Forelimb muscle (tissue), 1 donor: ENCODE measurements at places on chromosomes 7 and 10.

DNA sequence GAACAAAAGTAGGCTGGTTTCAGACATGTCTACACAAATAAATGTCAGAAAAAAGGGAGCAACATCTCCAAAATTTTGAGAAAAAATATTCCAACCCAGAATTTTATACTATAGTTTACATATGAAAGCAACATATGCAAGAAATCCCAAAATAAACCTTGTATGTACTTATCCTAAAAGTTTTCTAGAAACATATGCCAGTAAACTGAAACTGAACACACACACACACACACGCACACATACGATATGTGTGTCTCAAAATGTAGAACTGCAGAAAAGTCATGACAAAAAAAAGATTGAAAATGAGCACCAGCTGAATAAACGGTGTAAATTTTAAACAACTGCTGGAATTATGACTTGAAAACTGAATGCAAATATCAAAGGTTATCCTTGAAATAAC is 81.0 kb downstream of the VPS41 start:
- no peak for DNase-seq

- no peak for DNase-seq
These were observed 664.0 kb downstream of the XPNPEP1 start for GRCh38 chr10:109259293-109259692.

- no peak for DNase-seq
These were observed 18.6 kb downstream of the NPFFR1 start for GRCh38 chr10:70265032-70265689.

DNA sequence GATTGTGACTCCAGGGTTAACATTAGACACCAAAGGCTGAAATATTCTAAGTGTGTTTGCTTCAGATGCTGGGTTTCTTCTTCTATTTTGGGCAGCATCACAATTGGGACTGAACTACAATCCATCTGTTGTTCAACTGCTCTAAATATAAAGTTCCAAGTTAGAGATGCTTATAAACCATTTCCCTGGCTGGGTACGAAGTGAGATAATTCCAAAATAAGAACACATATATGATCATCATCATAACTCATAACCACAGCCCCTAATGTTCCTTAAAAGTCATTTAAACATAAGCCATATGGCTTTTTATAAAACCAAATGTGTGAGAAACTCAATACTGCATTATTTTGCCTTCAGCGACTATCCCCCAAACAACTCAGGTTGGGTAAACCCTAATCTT is 28.8 kb downstream of the DNA2 start:
- no peak for DNase-seq

GRCh38 chr10:125691160-125691981 is 8.4 kb upstream of the TEX36 start:
- no peak for DNase-seq

GRCh38 chr7:24052572-24053260 is 231.3 kb upstream of the NPY start:
- no peak for DNase-seq

DNA sequence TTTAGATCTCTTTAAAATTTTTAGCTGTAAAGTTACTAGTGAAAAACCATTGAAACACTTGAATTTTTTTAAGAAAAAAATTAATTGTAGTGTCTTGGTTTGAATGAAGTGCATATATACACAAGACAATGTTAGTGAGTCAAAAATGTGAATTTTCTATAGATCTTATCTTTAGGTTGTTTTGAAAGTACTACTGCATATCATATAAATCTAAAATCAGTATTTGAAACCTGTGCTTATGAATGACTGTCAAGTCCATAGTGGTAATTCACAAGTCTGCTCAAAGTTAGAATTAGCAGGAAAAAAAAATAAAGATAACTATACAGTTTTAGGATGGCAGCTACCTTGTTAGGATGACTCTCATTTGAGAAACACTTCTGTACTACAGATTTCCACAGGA is 25.0 kb downstream of the TES start:
- no peak for DNase-seq

- DNase-seq: no peak
These were observed 329.3 kb downstream of the ELMO1 start for GRCh38 chr7:37119296-37119860.

DNA sequence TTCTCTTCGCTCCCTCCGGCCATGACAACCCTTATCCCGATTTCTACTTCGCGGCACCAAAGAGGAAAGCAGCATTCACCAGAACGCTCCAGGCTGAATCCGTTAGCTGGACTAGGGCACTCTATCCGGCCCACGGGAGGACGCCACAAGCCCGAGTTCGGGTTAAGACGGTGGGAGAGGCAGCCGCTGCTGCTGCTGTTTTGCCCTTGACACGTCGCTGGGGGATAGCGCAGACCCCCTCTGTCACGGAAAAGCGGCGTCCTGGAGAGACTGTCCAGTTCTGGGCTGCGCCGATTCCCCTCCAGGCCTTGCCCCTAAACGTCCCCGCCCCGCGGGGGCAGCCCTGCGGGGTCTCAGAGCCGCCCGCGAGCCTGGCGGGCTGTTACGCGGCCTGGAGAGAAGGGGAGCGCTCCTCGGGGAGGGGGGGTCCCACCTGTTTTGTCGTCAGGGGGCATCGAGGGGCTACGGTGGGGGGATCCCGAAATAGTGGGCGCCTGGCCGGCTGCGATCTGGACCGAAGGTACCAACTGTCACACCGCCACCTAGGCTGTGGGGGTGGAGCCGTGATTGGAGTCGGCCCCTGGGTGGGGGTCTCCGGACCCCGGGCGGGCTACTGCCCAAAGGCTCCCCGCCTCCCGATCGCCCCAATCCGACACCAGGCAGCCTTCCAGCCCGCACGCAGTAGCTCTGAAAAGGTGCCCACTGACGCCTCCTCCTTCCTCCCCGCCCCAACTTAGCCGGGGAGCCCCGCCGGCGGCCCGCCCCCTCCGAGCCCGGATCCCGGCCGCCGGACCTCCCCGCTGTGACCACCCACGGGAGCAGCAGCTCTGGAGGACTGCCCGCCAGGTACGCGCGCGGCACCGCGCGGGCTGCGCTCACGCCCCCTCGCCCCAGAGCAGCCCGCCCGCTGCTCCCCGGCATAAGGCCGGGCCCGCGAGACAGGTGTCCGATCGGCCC is 772 bp downstream of the SGMS1 start:
- no peak for DNase-seq

DNA sequence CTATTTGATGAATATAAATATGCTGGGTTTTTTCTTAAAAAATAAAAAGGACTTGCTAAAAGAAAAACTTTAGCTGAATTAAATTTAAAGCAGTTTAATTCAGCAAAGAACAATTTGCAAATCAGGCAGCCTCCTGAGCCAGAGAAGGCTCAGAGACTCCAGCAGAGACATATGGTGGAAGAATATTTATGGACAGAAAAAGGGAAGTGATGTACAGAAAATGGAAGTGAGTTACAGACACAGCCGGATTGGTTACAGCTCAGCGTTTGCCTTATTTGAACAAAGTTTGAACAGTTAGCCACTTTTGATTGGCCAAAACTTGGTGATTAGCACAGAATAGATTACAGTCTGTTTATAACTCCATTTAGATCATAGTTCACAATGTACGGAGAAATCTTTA is 110.3 kb downstream of the GAD2 start:
- DNase-seq: no peak

- no peak for DNase-seq
These were observed 357.8 kb upstream of the RNF32 start for GRCh38 chr7:156282816-156283215.

DNA sequence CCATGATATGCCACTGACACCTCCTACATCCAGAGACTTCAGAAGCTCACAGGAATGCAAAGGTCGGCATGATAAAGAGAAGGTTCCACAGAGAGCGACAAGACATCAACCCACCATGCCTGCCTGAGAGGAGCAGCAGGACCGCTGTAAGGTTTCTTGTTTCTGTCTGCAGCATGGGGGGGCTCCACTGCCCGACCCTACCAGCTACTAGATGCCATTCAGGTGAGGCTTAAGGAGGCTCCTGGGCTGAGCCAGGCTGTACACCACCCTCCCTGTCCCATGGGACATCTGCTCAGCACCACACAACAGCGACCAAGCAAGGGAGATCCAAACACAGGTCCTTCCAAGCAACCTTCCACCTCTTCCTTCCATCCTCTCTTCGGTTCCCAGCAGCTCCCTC is 234.6 kb downstream of the TNS3 start:
- no peak for DNase-seq

- no peak for DNase-seq
These were observed 128.9 kb downstream of the NRCAM start for GRCh38 chr7:108327353-108327752.

- DNase-seq: no peak
These were observed 57.5 kb upstream of the CHST15 start for GRCh38 chr10:124150807-124151417.

- no peak for DNase-seq
These were observed 654.6 kb upstream of the GALNT17 start for GRCh38 chr7:70477036-70478010.

- DNase-seq: no peak
These were observed 17.1 kb upstream of the MGMT start for GRCh38 chr10:129449893-129450292.

GRCh38 chr10:101272229-101272868 is 43.1 kb upstream of the LBX1 start:
- DNase-seq: no peak

GRCh38 chr10:117535298-117536071 is 7.1 kb upstream of the EMX2 start:
- DNase-seq: no peak

- no peak for DNase-seq
These were observed 23.1 kb downstream of the SP4 start for GRCh38 chr7:21450941-21451340.

DNA sequence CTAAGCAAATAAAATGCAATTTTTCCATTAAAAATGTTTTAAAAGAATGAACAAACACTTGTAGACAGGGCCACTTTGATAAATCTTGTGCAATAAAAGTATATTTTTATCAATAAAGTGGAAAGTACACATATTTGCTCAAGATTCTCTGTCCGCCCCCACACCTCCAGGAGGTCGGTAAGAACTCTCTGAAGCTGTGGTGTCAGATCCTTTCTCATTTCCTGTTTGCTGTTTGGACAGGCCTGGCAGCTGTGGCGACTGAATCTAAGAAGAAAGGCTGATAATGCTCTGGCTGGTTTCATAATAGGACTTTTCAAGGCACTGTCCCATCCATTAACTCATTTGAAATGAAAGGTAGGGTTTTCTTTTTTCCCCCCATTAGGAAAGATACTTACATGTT is 15.3 kb upstream of the ASB4 start:
- DNase-seq: no peak

GRCh38 chr7:113963356-113963755 is 44.5 kb upstream of the PPP1R3A start:
- DNase-seq: no peak

GRCh38 chr10:58773944-58774343 is 261.3 kb downstream of the BICC1 start:
- DNase-seq: no peak

- no peak for DNase-seq
These were observed 83.7 kb downstream of the EPC1 start for GRCh38 chr10:32263300-32263699.

GRCh38 chr10:124642088-124642710 is 102.0 kb downstream of the FAM53B start:
- DNase-seq: no peak

GRCh38 chr10:62671104-62671503 is 133.4 kb upstream of the ADO start:
- DNase-seq: no peak

DNA sequence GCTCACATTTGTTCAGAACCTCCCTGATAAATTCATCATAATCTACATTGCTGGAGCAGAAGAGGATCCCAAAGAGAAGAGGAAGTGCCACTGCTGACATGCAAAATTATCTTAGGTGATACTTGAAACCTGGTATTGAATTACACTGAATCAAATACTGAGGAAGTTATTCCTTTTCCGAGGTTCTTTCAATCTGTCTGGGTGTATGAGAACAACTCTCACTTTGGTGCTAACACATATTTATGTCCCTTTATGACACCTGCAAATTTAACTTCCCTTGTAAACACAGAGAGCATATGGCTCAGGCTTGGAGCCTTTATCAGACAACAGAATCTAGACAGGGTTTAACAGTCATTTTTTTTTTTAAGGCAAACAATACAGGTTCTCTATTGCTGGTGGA is 131.4 kb downstream of the SRPK2 start:
- DNase-seq: no peak

DNA sequence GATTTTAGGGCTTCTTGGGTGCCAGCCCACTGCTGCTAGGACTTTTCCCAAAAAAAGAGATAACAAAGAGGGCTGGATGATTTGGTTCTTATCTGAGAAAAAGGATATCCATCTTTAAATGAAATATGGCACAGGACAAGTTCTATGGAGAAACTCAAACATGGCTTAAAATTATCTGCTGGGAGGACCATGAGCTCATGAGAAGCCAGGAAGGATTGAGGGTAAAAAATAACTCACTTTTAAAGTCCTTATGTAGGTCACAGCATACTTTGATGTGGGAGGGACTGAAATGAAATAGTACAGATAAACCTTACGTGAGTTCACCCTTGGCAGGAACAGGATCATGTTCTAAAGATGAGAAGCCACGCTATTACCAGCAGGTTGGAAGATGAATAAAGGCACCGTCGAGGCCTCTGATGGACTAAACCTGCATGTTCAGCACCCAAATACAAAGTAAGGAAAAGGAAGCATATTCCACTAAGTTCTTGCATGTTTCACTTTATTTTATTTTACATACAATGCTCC is 369.2 kb upstream of the KLF6 start:
- DNase-seq: no peak

- no peak for DNase-seq
These were observed 33.1 kb upstream of the ANK3 start for GRCh38 chr10:60422809-60423208.

- no peak for DNase-seq
These were observed 618.9 kb downstream of the CALN1 start for GRCh38 chr7:71793251-71793650.

GRCh38 chr7:100818366-100818765 is 9.0 kb downstream of the EPHB4 start:
- DNase-seq: no peak

- DNase-seq: no peak
These were observed 372.1 kb downstream of the RPS24 start for GRCh38 chr10:78405736-78406135.

DNA sequence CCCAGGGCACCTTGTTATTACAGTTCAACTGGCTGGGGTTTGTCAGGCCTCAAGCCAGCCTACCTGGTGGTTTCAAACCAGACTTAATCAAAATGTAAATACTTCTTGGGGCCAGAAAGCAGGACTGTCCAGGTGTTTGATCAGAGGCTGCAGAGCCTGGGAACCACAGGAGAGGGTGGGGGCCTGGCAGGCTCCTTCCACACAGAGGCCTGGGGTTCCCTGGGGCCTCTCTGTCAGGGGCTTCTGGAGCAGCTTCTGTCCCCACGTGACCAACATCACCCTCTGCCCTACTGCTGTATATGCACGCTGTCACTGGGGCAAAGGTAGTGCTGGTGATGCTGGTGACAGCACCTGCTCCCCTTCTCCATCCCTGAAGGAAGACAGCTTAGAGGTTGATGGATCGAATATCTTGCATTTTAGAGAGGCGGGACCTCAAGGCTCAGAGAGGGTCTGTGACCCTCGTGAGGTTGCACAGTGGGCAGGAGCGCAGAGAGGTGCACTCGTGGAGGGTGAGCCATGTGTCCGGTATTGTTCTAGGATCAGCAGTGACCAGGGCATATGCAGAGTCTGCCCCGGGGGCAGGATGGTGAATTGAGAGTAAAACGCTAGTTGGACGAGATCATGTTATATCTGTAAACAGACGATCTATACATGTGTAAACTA is 95.4 kb downstream of the GRK5 start:
- DNase-seq: no peak

GRCh38 chr10:42953684-42954674 is 122.9 kb upstream of the RET start:
- no peak for DNase-seq
